ENCODE measurements at places on chromosomes 2 and 18.

- DNase-seq: no peak
Measured at GRCh38 chr2:183740241-183740640, 616.0 kb downstream of the NUP35 start.

DNA sequence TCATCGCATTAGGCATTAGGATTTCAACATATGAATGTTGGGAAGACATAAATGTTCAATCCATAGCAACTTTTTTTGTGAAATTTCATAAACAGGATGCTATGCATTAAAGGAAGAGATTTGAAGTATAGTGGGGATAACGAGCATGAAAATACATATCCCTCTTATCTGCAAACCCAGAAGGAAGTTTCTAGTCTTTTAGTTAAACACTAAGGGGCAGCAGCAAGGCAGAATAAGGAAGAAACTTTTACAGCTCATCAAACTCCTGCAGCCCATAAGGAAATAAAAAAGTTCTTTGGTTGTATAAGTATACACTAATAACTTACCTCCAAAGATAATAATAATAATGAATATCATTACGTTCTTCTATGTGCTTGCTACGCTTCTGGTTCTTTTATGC lies 81.5 kb downstream of the CD226 start:
- no peak for DNase-seq

DNA sequence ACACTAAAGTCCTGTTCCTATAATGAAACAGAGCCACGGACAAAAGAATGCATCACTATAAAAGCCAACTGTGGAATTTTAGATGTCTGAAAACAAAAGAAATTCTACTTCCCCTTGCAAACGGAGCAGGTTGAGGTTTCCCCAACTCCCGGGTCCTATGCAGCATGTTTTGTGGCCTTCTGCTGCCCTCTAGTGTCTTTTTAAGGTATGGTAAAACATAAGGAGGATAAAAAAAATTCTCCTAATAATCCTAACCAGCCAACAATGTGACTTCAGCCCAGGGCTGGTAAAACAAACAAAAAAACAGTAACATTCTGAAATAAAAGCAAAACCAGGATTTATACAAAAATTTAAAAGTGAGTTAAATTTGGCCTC lies 539.5 kb downstream of the NRXN1 start:
- peak; percentile 13 for DNase-seq

DNA sequence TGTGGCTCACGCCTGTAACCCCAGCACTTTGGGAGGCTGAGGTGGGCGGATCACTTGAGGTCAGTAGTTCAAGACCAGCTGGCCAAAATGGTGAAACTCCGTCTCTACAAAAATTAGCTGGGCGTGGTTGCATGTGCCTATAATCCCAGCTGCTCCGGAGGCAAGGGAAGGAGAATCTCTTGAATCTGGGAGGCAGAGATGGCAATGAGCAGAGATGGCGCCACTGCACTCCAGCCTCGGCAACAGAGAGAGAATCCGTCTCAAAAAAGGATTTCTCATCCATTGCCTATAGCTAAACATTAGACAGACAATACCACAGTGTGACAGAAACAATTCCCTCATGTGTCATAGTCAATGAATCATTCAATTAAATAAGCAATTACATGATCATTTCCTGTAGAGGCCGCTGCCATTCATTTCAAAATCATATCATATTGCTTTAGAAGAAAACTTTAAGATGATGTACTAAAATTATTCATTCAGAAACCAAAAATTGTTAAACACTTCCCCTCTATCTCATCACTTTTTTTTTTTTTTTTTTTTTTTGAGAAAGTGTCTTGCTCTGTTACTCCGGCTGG lies 69.5 kb upstream of the TGIF1 start:
- DNase-seq: no peak

- no peak for DNase-seq
Measured at GRCh38 chr2:150450765-150451164, 36.7 kb downstream of the RND3 start.

GRCh38 chr2:56519806-56520205 lies 336.0 kb downstream of the CCDC85A start:
- no peak for DNase-seq

- no peak for DNase-seq
Measured at GRCh38 chr2:39875914-39876267, 96.8 kb upstream of the THUMPD2 start.

DNA sequence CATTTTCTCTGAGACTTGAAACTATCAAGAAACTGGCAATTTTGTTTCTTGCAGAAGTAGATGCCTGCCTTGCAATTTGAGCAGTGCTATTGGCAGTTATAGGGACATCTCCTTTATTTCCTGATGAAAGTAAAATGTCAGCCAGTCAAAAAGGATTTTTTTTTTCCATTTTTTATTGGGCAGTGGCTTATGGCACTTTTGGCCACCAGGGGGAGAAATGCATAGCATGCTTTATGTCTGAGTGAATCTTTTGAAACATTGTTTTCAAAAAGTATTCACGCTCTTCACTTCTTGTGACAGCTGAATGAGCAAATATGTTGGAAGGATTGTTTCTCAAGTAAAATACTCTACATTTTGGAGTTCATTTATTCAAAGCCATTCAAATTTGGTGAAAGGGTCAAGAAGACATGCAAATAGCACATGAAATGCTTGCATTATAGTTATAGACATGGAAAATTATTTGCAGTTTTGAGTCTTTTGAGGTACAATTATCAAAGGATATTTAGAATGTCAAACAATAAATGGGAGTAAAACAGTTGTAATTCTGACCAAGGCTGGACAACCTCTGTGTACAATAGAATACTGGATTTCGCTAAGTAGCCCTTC lies 491.0 kb downstream of the CDH2 start:
- DNase-seq: peak; percentile 3

DNA sequence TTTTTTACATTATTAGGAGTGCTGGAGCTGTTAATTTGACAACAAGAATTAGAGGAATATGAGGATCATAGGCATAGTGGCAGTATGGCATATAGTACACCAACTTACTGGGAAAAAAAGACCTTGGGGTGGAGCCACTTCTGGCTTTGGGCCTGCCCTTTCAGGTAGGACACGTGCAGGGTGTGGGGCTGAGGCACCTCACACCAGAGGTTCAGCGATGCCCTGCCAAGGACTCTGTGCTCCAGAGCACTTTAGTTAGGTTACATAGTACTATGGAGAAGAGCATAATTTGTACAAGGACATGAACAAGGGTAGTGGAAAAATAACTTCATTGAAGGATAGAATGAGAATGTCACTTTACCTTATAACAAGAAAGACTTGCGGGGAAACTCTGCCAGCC lies 77.1 kb upstream of the CD302 start:
- DNase-seq: no peak

GRCh38 chr2:197028230-197028629 lies 101.7 kb upstream of the PGAP1 start:
- DNase-seq: no peak

GRCh38 chr2:236672606-236673005 lies 103.0 kb downstream of the ACKR3 start:
- DNase-seq: no peak

- no peak for DNase-seq
Measured at GRCh38 chr18:22847867-22848451, 85.2 kb upstream of the RBBP8 start.

DNA sequence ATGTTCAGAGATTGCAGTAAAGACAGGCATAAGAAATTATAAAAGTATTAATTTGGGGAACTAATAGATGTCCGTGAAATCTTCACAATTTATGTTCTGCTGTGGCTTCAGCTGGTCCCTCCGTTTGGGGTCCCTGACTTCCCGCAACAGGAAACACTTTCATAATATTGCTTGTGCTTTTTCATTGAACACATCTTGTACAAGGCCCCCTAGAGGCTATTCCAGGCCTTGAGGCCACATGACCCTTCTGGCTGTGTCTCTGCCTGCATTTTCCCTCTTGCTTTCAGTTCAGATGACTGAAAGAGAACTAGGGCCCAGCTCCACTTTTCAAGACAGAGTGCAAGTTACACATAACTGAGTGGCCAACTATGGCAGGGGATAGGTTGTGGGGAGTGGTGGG lies 164.1 kb downstream of the TMEM247 start:
- DNase-seq: no peak

GRCh38 chr18:46134920-46135675 lies 30.9 kb downstream of the HAUS1 start:
- DNase-seq: no peak

DNA sequence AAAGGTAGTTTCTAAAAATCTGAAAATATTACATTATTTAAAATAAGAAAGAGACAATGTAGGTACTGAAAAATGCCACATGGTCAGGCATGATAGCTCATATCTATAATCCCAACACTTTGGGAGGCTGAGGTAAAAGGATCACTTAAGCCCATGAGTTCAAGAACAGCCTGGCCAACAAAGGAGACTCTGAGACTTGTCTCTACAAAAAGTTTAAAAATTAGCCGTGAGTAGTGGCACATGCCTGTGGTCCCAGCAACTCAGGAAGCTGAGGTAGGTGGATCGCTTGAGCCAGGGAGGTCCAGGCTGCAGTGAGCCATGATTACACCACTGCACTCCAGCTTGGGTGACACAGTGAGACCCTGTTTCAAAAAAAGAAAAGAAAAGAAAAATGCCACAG lies 21.8 kb downstream of the ATAD2B start:
- DNase-seq: no peak

GRCh38 chr2:216133397-216133796 lies 24.2 kb downstream of the XRCC5 start:
- no peak for DNase-seq

- DNase-seq: peak; percentile 57
Measured at GRCh38 chr2:111121028-111121827, 514 bp downstream of the BCL2L11 start.

GRCh38 chr2:25362049-25362433 lies 20.3 kb upstream of the DNMT3A start:
- peak; percentile 96 for DNase-seq

GRCh38 chr2:232632904-232633412 lies 446 bp upstream of the EFHD1 start:
- DNase-seq: no peak

- no peak for DNase-seq
Measured at GRCh38 chr2:31271851-31272267, 37.9 kb downstream of the EHD3 start.

DNA sequence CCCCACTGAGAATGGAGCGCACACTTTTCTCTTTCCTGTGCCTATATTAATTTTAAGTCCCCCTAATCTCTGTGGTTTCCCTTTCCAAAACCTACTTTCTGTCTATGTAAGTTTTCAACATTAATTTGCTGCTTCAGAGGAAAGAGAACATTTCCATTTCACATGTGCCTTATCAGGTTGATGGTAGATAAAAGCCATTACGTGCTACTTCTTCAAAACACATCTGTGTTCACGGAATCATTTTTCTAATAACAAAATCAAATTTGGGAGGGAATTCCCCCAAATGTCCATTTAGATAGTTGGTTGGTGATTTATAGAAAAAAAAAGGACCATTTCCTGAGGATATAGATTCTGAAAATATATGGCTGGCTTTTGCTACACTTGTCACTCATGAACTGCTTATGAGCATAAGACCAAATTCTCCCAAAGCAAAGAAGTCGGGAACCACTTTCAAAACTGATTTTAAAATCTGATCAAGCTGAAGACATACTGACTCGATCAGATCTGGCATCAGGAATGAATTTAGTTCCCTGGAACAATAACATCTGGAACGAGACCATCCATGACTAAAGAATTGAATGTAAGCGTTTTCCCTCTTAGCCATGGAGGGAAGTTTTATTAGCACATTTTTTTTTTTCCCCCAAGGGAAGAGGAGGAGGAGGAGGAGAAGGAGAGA lies 8.2 kb downstream of the PTGR3 start:
- DNase-seq: no peak

- no peak for DNase-seq
Measured at GRCh38 chr18:32930695-32931301, 158.0 kb upstream of the KLHL14 start.

DNA sequence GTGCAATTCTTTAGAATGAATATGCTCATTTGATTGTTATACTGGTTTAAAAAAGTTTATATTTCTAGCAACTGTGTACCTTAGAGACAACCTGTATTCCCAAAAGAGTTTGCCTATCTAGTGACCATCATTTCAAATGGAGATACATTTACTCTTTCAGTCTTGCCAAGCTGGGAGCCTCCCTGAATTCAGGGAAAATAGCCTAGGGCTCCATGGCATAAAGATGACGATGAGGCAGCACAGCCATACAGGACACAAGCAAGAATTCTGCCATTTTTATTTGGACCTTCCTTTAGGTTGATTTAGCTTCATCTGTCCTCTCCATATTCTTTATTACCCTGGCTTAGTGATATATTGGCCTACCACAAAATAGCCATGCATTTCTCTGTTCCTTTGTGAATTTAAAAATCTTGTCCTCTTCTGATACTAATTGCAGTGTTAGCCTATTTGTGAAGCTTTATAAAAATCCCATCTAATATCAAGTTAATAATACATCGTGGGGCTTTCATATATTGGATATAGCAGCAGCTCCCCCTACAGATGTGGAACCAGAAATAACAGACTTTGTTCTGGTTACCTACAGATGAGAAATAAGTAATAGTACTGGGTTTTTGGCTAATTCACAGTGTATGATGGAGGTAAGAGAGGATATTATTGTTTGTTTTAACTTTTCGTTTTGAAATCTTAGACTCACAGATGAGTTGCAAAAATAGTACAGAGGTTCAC lies 1661.9 kb upstream of the PIK3C3 start:
- DNase-seq: no peak

GRCh38 chr2:205013586-205013985 lies 468.3 kb downstream of the PARD3B start:
- no peak for DNase-seq

GRCh38 chr18:54672846-54673475 lies 81.9 kb downstream of the DYNAP start:
- no peak for DNase-seq

- no peak for DNase-seq
Measured at GRCh38 chr2:241584436-241584835, 25.9 kb downstream of the BOK start.

GRCh38 chr2:33530690-33531548 lies 54.5 kb downstream of the RASGRP3 start:
- no peak for DNase-seq

- no peak for DNase-seq
Measured at GRCh38 chr2:234415706-234416105, 81.2 kb downstream of the ARL4C start.

DNA sequence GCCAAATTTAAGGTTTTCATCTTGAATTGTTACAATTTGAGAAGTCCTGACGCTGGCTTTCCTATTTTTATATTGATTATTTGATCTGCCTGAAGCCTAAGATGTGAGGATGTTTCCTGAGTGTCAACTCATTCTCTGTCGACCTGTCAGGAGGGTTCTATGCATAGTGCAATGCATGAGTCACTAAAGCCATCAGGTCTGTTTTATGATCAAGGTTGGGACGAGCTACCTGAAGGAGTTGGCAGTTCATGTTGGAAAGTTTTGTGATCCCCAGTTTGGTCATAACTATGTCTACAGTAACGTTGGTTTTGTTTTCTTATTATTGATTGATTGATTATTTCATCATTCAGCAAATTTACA lies 71.2 kb downstream of the NABP1 start:
- no peak for DNase-seq

DNA sequence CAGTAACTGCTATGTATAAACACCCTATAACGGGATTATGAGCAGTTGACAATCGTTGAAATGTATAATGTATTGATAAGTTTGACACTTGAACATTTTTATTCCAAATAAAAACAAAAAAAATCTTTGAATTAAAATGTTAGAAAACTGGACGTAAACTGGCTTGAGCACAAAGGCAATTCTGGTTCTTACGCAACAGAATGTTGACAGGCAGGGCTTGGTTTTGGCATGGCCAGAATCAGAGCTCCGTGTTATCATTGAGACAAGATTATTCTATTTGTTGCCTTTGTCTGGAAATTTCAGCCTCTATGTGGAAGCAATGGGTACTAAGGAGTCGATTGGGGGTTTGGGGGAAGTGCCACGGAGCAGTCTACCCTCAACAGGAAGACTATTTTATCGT lies 1028.6 kb upstream of the ZEB2 start:
- DNase-seq: no peak

- no peak for DNase-seq
Measured at GRCh38 chr2:120208381-120209353, 14.5 kb downstream of the TMEM185B start.

Measured in activated naive CD8-positive, alpha-beta T cell treated with anti-CD3 and anti-CD28 coated beads, Interleukin-2, amount 50 U/mL, for 24 hours (primary cell).